ENCODE measurements at places on chromosomes 11 and 22.

GRCh38 chr11:33463059-33463458 is 205.9 kb downstream of the HIPK3 start:
- no peak for DNase-seq

DNA sequence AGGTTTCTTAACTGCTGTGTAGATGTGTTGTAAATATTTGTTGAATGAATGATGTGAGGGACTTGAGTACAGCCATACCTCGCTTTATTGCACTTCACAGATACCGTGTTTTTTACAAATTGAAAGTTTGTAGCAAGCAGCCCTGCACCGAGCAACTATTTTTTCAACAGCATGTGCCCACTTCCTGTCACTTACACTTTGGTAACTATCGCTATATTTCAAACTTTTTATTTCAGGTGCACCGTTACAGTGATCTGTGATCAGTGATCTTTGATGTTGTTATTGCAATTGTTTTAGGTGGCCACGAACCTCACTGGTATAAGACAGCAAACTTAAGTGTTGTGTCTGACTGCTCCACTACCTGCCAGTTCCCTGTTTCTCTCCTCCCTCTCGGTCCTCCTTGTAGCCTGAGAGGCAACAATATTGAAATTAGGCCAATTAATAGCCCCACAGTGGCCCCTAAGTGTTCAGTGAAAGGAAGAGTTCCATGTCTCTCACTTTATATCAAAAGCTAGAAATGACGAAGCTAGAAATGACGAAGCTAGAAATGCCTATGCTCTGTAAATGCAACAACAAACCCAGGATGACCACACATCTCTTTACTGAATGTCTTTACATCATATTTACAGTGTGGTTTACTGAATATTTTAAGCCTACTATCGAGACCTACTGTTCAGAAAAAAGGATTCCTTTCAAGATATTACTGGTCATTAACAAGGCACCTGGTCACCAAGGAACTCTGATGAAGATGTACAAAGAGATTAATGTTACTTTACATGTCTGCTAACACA is 1.0 kb downstream of the SFI1 start:
- DNase-seq = no peak

GRCh38 chr11:63680834-63681320 is 423 bp upstream of the RTN3 start:
- DNase-seq = peak; percentile 20

DNA sequence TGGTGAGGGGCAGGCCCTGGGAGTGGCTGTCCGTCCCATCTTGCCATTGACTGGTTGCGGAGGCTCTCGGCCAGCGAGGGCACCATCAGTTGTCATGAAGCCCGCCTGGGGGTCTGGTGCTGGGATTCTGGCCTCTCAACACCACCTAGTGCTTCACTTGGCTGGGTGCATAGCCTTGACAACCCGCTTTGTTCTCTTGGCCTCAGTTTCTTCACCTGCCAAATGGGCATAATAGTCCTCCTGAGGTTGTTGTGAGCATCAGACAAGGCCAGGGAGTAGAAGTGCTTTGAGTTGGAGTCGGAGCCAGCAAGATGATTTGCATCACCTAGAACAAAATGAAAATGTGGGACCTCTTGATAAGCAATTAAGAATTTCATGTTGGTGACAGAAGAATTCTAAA is 1.5 kb upstream of the CACNA1I start:
- no peak for DNase-seq

DNA sequence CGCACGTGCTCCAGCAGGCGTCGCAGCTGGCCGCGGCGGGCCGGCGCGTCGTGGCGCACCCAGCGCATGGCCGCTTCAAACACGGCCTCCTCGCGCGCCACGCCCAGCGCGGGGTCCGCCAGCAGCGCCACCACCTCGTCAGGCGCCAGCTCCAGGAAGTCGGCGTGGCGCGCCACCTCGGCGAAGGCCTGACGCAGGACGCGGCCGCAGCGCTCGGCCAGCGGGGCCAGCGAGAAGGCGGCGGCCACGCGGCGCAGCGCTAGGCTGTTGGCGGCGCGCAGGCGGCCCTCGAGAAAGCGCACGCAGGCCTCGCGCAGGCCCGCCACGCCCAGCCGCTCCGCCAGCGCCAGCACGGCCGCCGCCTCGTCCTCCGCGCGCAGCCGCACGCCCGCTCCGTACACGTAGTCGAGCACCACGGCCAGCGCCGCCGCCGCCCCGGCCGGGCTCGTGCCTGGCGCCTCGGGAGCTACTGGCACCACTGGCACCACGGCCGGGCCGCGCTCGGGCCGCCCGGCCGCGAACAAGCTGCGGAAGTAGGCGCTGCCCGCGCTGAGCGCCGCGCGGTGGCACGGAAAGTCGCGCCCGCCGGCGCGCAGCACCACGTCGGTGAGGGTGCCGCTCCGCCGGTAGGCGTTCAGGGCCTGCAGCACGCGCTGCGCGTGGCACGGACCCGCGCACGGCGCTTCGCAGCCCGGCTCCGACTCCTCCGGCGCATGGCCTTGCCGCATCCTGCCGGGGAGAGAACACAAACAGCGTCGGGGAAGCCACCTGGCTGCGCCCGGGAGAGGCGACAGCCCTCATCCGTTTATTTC is 2.9 kb downstream of the KLHL35 start:
- peak; percentile 66 for DNase-seq

DNA sequence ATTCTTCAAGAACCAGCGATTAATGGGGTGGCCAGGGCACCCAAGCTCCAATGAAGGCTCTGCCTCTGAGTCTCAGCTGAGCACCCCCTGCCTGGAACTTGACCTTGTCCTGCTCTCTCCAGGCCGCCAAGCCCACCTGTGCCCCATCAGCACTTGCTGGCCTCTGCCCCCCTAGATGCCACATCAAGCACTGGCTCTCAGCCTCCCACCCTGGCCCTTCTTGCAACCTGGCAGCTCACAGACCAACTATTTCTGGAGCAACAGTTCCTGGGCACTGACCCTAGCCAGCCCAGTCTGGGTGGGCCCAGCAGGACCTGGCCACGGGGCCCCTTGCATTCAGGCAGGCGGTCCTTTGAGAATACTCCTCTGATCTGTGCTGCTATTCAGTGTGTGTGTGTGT is 98.8 kb upstream of the PITPNB start:
- no peak for DNase-seq

DNA sequence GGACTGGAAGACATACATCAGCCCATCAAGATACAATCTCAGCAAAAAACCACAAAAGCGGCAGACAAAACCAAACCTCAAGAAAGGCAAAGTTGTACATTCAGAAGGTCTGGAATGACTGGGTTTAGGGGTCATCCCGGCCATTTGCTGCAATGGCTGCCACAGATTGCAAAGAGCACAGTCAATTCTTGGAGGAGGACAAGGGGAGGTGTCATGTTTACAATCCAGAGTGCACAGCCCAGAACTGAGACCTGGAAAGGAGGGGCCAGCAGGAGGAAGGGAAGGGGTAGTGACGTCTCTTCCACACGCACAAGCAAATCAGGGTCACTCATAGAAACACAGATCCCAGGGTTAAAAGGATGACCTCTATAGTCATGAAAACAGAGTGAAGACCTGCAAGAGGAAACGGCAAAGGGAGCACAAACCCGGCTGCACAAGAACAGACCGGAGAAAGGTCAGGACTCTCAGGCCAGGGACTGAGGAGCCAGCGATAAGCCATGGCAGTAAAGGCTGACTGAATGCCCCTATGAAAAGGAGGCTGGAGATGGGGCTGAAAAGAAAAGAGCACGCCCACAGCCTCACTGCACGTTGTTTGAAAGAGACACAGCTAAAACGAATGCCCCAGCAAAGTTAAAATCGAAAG is 18.2 kb upstream of the MUC5AC start:
- DNase-seq = no peak

GRCh38 chr11:46352063-46352841 is 5.0 kb downstream of the DGKZ start:
- peak; percentile 75 for DNase-seq

DNA sequence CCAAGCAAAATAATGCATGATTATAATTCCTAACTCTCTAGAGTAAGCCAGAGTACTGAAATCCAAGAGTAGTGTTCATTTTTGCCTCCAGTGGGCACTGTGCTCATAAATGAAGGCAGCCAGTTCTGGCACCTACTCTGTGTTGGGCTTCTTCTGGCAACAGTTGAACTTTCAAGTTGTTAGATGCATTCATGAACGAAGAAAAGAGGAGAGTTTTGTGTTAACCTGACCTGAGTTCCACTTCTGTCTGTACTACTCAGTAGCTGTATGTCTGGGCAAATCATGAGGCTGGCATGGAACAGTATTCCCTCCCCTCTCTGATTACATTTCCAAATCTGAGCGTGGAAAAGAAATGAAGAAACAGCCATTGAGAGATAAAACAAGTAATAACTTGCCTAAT is 20.3 kb upstream of the TENM4 start:
- DNase-seq = no peak

GRCh38 chr11:2419638-2420501 is 19.3 kb downstream of the TSSC4 start:
- peak; percentile 64 for DNase-seq

- DNase-seq = no peak
Measured at GRCh38 chr22:25404556-25404927, 159.9 kb upstream of the GRK3 start.

DNA sequence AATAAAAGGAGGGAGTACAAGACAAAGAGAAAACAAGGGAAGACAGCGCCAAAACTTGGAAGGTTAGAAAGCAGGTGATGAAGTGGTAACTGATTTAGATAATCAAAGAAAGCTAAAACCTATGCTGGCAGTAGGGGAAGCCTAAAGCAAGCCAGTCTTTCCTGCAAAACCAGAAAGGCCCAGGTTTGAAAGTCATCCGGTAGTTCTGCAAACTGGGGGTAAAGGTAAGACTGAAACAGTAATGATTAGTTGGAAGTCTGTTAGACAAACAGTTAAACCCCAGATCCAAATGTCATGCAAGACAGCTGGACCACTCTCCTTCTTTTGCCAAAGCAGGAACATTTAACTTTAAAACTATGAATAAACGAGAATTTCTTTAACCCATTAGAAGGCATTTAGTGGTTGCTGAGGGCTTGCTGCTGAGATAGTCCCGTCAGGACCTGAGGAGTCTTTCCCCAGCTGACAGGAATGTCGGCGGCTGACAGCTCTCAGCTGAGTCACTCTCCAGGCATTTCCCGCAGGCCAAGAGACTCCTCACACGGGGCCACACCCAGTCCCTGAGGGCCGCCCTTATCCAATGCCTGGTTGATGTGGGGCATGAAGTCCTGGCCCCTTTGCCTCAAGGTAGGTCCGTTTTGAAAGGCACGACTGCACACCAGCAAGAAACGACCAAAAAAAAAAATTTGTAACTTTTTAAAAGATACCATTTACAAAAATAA is 36.3 kb upstream of the CFAP300 start:
- DNase-seq = no peak

DNA sequence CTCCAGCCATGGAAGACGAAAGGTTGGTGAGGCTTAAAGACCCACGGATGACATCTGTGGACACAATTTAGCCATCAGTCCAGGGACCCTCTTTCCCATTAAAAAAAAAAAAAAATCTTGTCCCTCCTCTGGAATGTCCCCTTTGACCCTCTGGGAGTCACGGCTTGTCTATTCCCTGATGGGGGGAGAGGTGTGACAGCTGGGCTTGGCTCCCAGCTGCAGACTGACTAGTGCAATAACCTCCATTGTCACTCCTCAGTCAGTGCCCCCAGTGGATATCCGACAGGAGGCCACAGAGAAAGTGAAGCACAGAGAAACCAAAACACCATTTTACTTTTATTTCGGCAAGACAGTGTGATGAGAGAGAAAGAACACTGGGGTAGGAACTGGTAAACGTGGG is 2.7 kb upstream of the VSIG2 start:
- DNase-seq = no peak

GRCh38 chr22:31148953-31149627 is 8.8 kb upstream of the PLA2G3 start:
- peak; percentile 11 for DNase-seq

GRCh38 chr22:40030758-40031095 is 36.0 kb downstream of the FAM83F start:
- DNase-seq = no peak

DNA sequence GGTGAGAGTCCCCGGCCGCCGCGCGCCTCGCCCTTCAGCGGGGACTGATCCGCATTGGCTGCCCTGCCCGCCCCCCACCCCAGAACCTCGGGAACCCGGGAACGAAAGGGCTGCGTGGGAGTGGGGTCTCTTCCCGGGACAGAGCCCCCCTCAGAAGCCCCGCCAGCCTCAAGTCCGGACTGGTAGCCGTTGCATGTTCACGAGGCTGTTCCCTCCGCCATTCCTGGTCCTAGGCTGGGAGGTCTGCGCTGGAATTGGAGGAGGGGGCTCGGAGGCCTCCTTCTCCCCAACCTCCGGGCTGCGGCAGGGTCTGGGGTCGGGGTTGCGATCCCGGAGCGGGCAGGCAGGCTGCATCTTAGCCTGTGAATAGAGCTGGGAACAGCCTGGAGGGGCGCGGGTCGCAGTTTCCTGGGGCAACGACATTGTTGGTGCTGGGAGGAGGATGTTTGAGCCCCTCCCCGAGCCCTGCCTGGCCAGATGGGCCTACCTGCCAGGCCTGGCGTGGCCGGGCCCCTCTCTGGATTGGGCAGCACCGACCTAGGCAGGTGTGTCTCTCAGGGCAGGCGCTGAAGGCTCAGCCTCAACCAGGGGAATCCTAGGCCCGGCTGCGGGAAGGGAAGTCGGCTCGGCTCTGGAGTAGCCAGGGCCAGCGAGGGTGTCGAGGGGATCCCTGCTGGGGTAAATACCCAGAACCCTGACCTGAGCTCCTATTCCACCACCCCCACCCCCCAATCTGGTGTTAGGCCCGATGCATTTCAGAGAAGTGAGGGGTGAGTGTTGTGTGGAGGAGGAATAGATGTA is 670 bp downstream of the MAPK8IP1 start:
- no peak for DNase-seq

DNA sequence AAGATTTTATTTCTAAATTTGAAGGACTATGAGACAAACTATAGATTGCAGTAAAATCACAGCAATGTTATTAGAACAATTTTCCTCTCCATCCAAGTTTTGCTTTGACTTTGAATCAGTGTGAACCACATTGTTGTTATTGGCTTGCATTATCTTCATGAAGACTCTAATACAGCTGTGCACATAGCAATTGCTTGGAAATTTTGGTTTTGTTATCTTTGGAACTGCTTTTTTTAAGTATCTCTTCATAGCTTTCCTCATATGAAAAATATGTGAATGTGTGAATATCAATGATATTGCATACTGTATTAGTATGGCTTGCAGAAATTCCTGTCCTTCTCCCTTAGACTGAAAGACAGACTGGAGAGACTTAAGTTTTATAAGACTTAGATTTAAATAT is 666.6 kb downstream of the LUZP2 start:
- no peak for DNase-seq

DNA sequence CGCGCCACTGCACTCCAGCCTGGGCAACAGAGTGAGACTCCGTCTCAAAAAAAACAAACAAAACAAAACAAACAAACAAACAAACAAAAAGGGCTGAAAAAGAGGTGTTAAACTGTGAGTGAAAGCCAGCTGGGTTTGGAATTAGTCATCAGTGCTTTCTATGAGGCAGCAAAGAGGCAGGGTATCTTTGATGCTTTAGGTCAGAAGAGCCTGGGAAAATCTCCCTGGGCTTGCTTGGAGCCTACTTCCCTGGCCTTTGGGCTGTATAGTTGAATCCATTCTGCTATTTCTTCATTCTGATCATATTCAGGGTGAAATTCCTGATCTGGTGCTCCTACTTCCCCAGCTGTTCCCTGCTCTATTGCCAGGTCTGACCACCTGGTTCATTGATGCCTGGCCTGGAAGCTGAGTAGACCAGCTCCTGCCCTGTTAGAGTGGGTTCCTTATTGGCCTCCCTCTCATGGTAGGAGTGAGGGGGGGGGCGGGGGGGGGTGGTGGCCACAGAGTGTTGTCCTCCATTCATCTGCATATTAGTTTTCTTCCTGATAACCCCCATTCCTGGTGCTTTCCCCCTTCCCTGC is 65.6 kb downstream of the INSC start:
- no peak for DNase-seq

Measured in stimulated activated CD4-positive, alpha-beta T cell treated with anti-CD3 and anti-CD28 coated beads, Interleukin-4, amount 100 ng/mL, for 1 hour (primary cell).